Stimulated activated CD4-positive, alpha-beta T cell treated with anti-CD3 and anti-CD28 coated beads, Interleukin-1b, Interleukin-23, amount 100 ng/mL, for 24 hours (primary cell): ENCODE measurements at places on chromosomes 16 and 17.

DNA sequence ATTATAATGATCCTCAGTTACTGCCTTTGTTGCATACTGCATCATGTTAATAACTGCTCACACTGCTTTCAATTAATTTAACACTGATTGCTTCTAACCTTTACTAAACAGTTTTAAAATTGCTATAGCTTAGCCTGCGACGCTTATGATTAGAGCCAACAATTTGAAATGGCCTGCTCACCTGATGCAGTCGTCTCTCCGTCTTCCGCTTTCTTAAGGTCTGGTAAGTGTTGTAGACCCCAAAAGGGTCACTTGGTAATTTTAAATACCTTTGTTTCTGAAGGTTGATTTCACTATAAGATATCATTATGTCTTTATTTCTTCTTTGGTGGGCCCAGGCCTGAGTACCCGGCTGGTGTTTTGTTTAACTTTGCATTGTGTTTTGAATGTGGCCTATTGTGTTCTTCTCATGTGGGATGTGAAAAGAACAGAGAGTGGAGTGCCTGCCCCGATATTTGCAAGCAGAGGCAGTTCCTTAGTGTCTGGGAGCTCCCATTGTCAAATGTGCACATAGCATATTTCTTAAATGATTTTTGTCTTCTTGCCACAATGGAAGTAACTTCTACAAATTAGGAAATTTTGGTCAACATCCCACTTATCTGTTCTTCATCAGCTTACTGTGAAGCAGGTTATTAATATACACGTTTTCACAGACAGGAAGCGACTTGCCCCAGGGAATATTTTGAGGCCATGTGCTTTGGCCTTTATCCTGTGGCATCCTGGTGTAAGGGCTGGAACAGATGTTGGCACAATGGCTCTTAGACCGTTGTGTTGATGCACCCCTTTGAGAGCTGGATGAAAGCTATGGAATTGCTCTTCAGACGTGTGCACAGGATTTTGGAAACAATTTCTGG, 2.9 kb downstream of the PHKB start:
- DNase-seq, result no peak

DNA sequence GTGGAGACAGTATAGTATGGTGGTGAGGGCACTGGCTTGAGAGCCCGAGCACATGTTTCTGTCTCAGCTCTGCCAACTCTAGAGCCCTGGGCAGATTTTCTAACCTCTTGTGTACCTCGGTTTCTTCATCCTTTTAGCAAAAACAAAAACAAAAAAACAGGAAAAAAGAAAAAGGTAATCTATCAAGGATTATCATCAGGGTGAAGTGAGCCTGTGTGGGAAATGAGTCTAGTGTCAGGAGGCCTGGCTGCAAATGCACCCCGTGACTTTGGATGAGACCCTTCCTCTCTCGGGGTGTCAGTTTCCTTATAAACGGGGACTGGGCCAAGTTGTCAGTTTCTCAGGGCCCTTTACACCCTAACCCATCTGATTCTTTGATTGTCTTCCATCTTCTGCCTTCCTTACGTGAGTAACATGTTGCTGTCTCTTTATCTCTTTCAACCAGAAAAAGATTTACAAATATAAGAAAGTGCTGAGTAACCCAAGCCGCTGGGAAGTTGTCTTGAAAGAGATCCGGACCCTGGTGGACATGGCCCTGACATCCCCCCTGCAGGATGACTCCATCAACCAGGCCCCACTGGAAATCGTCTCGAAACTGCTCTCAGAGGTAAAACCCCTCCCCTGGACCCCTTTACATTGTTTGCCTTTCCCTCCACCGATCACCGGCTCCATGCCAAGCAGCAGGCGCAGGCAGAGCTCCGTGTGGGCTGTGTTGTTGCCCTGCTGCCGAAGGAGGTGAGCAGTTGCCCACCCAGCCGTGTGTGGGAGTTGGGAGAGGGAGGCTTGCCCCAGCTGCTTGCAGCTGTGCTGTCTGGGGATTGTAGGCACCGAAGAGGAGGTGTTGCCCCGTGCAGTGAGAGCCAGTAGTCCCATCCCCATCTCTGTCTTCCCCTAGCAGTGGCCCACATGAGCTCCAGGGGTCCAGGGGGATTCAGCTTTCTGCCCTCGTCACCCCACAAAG, 127.1 kb upstream of the PLCG2 start:
- no peak for DNase-seq

GRCh38 chr16:84726669-84727467, 27.1 kb downstream of the USP10 start:
- no peak for DNase-seq

- DNase-seq, result no peak
These were observed 36.8 kb downstream of the TMEM132E start for GRCh38 chr17:34616148-34616547.

DNA sequence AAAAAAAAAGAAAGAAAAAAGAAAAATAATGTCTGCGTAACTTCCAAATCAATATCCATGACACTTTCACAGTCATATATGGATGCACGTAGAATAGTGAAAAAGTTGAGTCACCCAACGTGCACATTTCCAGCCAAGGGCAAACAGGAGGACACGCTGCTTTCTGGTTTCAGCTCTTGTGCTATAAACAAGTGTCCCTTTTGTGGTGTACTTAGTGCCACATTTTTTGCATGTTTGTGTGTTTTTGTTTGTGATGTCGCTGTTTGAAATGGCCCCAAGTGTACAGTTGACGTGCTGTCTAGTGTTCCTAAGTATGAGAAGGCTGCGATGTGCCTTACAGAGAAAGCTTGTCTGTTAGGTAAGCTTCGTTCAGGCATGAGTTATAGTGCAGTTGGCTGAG, 2.9 kb downstream of the CHD9 start:
- no peak for DNase-seq

GRCh38 chr17:30095507-30096244, 20.9 kb upstream of the NSRP1 start:
- no peak for DNase-seq

- no peak for DNase-seq
These were observed 3.6 kb upstream of the ITGAX start for GRCh38 chr16:31351246-31351941.

GRCh38 chr16:71726476-71727315, 2.2 kb upstream of the PHLPP2 start:
- no peak for DNase-seq

DNA sequence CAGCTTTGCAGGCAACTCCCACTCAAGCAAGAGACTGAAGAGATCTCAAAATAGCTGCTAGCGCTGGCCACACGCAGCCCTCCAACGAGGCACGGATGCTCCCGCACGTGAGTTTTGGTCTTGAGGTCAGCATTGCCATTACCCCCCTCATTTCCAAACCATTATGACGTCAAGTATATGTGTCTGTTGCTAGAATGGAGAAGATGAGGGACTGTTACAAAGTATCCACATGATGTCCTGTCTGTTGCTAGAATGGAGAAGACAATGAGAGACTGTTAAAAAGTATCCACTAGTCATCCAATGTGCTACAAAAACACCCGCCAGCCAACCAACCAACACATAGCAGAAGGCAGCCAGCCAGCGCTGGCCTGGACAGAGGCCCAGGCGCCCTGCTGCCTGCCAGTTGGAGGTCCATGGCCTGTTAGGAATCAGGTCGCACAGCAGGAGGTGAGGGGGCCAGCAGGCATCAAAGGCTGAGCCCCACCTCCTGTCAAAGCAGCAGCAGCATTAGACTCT, 24.8 kb downstream of the KLHDC4 start:
- no peak for DNase-seq

DNA sequence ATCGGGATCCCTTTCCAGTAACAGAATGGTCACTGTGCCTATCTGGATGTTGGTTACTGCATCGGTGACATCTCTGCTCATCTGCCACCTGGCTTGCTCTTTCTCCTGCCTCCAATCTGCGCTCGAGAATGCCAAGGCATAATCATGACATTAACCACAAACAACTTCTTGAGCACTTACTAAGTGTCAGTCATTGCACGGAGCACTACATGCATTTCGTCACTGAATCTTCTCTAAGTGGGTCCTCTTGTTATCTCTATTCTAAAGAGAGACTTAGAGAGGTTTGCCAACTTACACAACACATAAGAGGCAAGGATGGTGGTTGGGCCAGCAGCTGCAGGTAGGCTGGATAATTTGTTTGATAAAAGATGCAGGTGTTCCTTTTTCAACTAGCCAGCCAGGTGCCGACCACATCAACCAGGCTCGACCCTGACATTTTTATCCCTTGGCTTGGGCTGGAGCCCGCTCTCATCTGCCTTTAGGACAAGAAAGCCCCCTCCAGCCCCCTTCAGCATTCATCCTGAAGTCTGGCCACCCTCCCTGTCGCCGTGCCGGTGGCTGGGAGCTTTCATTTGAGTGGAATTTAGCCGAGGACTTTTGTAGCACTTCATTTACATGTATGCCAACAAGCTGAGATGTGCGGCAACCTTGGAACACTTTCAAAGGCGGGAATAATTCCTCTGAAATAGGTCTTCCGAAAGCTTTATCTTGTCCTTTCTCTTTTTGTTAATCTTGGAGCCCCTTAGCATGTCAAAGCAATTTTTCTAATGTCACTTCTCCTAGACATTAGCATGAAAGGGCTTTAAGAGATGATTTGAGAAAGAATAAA, 89.3 kb upstream of the NKD1 start:
- no peak for DNase-seq

GRCh38 chr17:17736205-17737183, 55.2 kb downstream of the RAI1 start:
- DNase-seq, result no peak

DNA sequence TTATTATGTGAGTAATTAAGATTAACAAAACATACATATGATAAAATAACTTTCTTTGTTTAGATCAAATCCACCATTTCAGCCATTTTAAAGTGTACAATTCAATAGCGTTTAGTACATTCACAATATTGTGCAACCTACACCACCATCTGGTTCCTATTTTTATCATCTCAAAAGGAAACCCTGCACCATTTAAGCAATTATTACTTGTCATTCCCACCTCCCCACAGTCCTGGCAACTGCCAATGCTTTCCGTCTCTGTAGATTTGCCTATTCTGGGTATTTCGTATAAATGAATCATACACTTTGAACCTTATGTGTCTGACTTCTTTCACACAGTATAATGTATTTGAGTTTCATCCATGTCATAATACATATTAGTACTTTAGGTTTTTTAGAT, 162.5 kb upstream of the CNTNAP4 start:
- no peak for DNase-seq

DNA sequence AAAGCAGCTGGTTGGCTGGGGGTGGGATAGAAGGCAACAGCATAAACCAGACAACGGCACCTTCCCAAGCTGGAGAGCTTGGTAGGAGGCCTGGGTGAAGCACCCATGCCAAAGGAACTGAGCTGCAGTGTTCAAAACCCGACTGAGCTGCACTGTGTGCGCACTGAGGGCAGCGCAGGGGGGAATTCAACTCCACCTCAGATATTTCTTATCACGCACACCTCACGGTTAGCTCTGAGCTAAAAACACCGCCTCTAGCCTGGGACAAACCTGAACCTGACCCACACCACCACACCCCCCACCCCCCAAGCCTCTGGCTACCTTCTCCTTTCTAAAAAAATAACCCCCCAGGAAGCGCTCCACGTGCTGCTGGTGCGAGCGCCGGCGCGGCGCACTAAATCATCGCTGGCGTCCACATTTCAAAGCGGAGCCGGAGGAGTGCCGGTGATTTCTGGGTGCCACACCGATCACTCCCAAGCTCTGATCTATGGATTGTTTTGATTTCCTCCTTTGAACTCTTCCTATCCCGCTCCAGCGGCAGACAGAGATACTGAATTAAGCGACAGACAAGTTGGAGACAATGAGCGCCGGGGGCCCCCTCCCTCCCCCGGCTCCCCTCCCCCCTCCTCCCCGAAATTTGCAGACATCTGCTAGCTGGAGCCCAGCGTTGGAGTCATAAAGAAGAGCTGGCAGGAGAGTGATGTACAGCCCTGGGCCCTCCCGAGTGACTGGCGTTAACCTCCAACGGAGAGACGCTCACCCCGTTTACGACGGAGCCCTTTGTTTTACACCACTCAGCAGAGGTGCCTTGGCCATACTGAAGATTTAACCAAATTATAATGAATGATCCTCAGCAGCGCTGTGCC, 85.0 kb downstream of the NOG start:
- no peak for DNase-seq

GRCh38 chr16:28167221-28167620, 44.5 kb downstream of the XPO6 start:
- no peak for DNase-seq

DNA sequence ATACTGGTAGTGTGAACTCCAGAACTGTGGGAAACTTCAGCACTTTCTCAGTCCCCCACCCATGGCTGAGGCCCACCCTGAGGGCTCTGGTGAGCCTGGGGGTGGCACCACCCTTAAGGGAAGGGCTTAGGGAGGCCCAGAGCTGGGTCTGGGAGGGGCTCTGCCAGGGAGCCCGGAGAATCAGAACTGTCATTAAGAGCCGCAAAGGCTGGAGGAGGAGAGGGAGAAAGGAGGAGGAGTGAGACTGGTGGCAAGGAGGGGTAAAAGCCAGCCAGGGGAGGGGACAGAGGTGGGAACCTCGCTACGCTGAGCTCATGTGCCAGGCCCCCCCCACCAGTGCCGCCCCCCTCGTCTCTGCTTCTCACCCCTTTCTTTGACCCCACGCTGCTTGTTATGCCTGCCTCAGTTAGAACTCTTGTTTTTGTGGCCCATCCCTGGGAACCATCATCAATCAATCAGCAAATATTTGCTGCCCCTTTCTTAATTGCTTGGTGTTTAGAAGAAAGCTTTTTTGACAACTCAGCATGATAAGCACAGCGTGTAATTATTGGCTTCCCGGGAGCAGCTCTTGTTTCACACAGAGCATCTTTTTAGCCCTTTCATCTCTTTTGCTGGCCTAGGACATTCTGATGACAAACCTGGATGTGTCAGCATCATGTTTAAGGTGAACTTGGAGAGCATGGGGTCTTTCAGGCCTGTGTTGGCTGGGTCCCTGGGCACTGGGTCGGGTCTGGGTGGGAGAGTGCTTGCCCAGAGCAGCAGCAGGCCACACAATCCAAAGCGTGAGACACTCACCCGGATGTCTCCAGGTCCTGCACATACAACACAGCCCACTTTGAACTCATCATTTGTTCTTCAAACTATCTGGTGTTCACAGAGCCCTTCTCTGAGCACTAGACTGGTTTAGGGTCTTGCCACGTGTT, 77.7 kb downstream of the NETO2 start:
- DNase-seq, result no peak

GRCh38 chr16:88088161-88088581, 136.9 kb downstream of the BANP start:
- DNase-seq, result no peak

DNA sequence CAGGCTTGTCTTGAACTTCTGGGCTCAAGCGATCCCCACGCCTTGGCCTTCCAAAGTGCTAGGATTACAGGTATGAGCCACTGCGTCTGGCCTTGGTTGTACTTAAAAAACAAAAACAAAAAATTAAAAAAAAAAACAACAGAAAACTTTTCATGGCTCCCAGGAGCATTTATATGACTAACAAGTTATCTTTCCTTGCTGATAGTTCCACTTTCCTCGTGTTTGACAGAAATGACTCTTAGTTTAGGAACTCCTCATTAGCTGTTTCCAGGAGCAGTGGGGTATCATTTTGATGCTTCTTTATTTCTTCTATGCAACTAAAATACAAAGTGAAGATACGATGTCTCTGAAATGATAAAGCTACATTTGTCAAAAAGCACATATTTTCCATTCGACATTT, 165.4 kb downstream of the PRKCA start:
- DNase-seq, result no peak
